ENCODE measurements at places on chromosomes 13 and 19.

GRCh38 chr19:7926021-7926726 lies at the start of gene CTXN1:
TSS of gene CTXN1 (minus strand) at chr19:7926135. CDS start at chr19:7925538, 597 bp downstream.
- peak; percentile 46 for DNase-seq

DNA sequence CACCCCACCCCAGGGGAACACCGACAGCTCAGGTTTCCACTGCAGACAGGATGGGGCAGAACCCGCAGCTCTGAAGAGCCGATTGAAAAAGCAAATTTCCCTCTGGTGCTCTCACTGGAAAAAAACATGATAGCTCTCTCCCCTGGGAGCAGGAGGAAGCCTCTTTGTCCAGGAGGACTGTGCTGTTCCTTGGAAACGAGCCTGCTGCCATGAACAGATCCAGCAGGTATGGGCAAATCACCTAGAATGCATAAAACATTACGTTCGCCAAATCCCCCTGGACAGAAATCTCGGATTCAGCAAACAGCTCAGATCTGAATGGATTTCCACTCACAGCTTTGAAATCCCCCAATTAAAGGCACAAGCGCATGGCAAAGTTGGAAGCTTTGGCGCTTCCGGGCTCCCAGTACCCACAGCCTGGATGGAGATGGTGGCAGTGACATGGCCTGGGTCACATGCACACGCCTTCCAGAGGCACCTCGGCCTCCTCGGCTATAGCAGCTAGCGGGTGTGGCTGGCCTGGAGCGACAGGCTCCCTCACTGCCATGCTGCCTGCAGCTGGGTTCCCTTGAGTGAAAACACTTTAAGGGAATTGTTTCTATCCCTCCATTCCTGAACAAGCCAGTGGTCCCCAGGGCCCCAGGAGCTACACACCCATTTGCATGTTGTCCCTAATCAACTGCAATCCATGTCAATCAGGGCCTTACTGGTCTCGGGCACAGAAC lies 59.1 kb downstream of the CEBPG start:
- DNase-seq, result no peak

GRCh38 chr19:15644066-15644741 lies 3.5 kb downstream of the CYP4F3 start:
- DNase-seq, result no peak

GRCh38 chr13:43861863-43862262 lies 17.7 kb downstream of the CCDC122 start:
- no peak for DNase-seq
